ENCODE measurements at places on chromosomes 5 and 9.

DNA sequence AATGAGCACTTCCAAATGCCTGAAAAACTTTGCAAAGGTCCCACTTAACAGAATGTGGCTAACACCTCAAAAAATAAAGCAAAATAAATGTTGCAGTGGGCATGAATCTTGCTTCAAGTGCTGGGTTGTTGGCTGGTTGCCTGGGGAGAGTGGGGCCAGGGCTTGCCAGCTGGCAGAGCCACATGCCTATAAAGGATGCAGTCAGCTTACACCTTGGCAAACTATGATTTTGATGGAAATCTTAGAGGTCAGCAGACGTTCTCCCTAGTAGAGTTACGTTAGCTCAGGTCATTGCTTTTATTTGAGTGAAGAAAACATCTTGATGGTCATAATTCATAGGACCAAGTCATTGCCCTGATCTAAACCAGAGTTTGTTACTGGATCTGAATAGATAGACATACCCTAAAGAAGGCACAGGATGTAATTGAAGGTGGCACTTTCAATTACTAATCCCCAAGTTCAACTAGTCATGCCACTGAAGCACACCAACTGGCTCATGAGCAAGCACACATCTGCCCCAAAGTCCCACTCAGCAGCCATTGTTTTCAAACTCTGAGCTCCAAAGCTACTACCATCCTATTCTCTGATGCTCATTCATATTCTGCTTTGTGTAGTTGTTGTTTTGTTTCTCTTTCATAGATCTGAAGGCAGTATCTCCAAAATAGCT lies 51.2 kb upstream of the ZSWIM6 start:
- DNase-seq = no peak

GRCh38 chr5:172802112-172802511 lies 31.1 kb upstream of the DUSP1 start:
- no peak for DNase-seq

DNA sequence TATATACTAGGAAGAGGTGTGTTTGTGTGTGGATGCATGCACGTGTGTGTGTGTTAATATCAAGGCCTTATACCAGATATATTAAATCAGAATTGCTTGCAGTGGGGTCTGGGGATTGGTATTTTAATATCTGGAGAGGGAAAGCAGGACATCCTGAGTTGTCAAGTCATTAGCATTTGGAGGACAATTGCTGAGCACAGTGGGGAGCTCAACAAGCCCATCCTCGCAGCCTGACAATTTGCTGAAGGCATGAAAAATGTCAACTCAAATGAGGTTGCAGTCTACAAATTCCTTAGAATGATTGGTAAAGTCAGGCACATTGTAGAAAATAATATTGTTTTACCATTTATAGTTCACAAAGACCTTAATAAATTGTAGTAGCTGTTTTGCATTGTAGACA lies 627.4 kb downstream of the LRRC70 start:
- DNase-seq = no peak

- DNase-seq = no peak
Observed at GRCh38 chr9:127197861-127198430, 66.6 kb upstream of the GARNL3 start.

- DNase-seq = no peak
Observed at GRCh38 chr5:86737579-86737978, 119.8 kb downstream of the COX7C start.

DNA sequence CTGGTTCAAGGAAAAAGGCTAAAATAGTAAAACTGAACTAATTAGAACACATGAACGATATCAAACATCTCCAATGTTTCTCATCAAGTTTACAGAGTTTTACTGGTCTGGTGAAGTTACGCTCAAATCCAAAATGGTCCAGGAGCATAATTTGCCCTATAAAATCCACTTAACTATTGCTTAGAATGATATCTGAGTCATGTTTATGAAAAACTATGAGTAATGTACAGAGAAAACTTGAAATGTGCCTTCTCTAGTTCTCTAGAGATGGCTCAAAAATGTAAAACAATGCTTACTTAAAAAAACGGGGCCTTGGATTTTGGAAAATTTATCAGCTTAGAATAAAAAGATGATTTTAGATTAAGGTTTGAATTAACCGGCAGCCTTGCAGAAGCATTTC lies 108.1 kb downstream of the FBXW11 start:
- DNase-seq = no peak

DNA sequence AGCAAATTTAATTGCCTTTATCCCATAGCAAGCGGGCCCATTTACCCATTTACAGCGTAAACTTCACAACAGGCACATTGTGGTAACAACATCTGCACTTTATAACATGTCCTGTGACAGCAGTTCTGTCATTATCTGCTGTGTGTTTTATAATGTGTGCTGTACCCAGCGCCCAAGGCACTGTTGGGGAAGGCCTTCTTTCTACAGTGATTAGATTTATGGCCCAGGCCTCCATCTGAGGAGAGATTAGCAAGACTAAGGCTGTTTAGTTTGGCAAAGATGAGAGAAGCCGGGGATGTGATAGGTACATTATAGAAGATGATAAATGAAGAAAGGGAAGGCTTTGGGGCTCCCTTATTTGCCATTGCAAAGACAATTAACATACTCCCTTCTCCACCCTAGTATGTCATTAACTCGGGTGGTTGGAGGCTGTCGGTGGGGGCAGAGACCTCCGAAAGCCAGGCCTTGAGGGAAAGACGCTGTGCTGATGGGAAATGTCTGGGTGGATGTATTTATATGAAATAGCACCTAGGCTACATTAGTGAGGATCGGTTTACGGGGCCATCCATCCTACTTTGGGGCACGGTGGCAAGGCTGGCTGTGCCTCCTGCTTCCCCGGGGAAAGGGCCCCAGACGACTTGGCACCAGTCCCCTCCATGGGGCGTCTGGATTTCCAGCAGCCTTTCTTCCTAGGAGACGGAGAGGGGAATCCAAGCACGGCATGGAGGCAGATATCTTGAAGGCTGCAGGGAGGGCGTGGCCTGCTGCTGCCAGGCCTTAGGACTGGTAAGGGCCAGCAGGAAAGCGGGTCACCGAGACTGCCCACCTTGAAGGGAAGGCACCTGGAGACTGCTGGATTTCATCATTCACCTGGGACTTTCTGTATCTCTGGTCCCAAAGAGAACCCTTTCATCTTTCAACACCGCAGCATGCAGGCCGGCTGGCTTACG lies 64.3 kb upstream of the PTCH1 start:
- no peak for DNase-seq

DNA sequence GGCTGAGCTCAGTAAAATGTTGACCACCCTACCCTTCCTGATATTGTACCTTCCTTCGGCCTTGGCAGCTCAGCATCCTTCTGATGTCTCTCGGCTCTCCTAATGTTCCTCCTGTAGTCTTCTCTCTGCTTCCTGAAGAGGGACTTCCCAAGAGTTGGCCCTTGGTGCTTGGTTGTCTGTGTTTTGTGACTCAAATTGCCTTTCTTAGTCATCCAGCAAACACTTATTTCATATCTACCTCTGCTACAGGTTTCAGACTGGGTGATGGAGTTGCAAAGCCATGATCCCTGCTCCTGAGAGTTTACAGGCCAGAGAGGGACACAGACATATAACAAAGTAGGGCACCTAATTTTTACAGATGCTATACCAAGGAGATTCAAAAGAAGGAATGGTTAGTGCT lies 70.1 kb downstream of the SV2C start:
- no peak for DNase-seq

- no peak for DNase-seq
Observed at GRCh38 chr5:174735498-174736330, 11.3 kb downstream of the MSX2 start.

- DNase-seq = no peak
Observed at GRCh38 chr9:126497660-126498275, 116.0 kb upstream of the LMX1B start.

- DNase-seq = no peak
Observed at GRCh38 chr5:121757753-121758152, 93.9 kb upstream of the FTMT start.

GRCh38 chr9:18771011-18771410 lies 262.0 kb downstream of the SAXO1 start:
- DNase-seq = no peak

GRCh38 chr9:92607773-92608172 lies 62.2 kb downstream of the IPPK start:
- no peak for DNase-seq

DNA sequence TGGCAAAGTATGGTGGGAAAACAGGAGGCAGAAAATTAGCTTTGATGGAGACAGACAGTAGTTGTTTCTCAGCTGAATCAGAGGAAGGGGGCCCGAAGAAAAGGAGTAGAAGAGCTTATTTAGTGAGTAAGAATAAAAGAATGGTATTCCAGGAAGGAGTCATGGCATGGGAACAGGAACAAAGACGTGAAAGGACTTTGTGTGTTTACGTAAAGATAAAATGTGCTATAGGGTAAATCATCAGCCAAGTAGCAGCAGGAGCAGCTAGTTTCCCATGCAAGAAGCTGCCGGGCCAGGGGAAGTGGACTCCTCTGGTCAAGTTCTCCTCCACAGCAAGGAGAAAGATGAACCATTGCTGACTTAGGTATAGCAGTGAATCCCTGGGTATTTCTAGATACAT lies 454.5 kb downstream of the HINT1 start:
- DNase-seq = no peak

- no peak for DNase-seq
Observed at GRCh38 chr5:142421228-142421617, 96.4 kb upstream of the SPRY4 start.

GRCh38 chr5:8650186-8650585 lies 781.2 kb downstream of the MTRR start:
- DNase-seq = no peak

- DNase-seq = no peak
Observed at GRCh38 chr5:135566422-135567400, 12.1 kb downstream of the CXCL14 start.

- no peak for DNase-seq
Observed at GRCh38 chr9:136259836-136260235, 14.2 kb upstream of the QSOX2 start.

GRCh38 chr5:69502767-69503488 lies 10.3 kb downstream of the OCLN start:
- DNase-seq = no peak

DNA sequence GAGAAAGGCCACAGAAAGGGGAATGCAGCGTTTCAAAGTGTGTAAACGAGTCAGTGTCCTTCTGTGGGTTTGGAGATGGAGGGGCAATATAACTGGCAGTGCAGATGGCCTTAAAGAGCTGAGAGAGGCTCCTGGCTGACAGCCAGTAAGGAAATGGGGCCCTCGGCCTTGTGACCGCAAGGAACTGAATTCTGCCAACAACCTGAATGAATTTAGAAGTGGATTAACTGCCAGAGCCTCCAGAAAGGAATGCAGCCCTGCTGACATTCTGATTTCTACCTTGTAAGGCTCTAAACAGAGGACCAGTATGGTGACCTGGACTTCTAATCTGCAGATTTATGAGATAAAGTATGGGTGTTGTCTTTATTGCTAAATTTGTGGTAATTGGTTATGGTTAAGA lies 17.5 kb upstream of the NREP start:
- DNase-seq = no peak

DNA sequence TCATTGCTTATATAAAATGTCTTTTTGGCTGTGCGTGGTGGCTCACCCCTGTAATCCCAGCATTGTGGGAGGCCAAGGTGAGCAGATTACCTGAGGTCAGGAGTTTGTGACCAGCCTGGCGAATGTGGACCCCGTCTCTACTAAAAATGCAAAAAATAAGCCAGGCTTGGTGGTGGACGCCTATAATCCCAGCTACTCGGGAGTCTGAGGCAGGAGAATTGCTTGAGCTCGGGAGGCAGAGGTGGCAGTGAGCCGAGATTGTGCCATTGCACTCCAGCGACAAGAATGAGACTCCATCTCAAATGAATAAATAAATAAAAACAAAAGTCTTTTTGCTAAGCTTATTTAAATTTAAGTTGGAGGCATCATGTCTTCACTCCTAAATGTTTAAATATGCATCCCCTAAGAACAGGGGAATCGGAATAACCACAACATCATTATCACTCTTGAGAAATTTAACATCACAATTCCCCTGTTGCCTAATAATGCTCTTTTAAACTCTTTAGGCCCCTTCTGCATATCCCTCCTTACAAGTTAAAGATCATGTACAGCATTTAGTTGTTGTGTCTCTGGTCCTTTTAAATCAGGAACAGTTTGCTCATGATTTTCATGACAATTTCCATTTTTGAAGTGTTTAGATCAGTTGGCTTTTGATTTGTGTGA lies 72.8 kb downstream of the ERBIN start:
- no peak for DNase-seq

DNA sequence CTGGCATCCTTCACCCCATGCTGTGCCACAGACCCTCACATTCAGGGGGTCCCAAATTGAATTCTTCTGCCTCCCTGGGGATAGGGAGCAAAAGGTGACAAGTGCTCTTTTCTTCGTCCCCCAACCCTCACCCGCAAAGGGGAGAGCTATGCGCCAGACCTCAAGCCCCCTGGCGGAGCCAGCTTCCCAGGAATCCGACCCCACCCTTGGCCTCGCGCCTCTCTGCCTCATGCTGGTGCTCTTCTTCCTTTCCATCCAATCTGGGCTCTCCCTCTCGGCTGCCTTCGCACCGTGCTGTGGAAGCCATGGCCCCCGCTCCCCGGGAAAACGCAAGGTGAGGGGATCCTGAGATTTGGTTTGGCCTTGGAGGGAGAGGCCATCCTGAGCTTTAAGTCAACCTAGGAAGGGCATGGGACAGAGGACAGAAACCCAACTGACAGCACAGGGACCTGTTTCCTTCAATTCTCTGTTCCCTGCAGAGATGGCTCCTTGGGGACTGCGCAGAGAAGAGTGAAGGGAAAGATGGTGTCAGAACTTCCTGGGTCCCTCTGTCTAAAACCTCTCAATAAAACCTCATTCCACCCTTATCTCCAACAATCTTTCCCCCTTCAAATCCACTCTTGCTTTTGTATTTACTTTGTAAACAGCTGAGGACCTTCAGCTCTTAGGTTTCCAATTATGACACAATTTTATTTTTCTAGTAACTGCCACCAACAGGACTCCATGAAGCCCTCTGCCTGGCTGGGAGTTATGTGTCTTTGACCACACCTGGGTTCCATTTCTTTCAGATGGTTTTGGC lies 36.3 kb upstream of the CRB2 start:
- no peak for DNase-seq

DNA sequence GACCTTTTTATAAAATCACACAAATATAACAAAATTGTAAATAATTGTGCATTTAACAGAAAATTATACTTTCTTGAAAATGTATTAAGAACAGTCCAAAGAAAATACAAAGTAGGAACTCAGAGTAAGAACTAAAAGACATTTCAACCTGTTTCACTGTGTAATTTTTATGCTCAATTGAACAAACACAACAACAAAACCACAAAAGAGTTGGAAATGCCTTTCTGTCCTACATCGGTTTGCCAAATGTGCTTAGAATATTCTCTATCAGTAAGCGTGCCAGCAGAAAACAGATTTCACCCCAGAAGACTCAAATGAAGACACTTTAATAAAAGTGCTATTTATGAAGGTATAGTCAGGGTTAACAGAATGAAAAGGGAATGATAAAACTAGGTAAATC lies 592.1 kb downstream of the PRELID2 start:
- DNase-seq = no peak

DNA sequence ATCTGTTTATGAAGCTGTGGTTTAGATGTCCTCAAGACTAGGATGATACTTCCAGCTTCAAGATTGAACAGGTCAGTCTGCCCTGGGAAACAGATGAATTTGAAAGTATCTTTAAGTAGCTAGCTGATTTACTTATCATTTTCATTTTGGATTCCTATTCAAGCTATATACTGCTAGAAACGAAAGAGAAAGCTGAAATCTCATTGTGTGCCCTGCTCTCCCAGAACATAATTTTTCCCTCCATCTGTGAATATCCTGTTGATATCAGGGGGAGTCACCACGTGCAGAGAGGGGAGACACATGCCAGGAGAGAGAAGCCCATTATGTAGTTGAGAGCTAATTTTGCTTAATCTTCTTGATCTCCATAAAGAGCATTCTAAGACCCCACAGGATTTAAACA lies 439.1 kb downstream of the NR2F1-AS1 start:
- no peak for DNase-seq

All from activated naive CD8-positive, alpha-beta T cell treated with anti-CD3 and anti-CD28 coated beads, Interleukin-2, amount 50 U/mL, for 16 hours (primary cell).